BJ (cell line): ENCODE measurements at places on chromosomes 1 and 21.

- no peak for DNase-seq
Measured at GRCh38 chr1:169009666-169010065, 96.8 kb upstream of the ATP1B1 start.

DNA sequence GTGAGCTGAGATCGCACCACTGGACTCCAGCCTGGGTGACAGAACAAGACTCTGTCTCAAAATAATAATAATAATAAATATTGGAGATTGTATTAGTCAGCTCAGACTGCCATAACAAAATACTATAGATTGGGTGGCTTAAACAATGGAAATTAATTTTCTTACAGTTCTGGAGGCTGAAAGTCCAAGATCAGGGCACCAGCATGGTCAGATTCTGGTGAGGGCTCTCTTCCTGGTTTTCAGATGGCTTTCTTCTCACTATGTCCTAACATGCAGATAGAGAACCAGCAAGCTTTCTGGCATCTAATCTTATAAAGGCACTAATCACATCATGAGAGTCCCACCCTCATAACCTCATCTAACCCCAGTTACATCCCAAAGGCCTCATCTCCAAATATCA is 23.2 kb upstream of the DDAH1 start:
- no peak for DNase-seq

DNA sequence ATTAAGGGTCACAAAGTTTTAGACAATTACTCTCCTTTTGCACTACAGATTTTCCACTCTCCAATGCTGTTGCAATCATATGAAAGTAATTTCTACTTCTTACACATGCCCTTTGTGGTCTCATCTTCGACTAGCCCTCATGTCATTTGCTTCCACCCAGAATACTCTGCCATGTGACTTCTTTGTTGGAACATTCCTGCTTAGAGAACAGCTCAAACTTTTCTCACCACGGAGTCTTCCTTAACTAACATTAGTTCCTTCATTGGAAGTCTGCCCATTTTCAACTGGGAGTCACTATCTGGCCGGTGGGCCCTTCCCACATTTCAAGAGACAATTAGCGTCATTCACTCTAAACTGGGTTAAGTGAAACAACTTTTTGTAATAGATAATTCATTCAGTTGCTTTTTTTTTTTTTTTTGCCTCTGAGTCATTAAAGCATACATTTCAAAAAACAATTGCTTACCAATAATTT is 142.6 kb upstream of the PALMD start:
- no peak for DNase-seq

DNA sequence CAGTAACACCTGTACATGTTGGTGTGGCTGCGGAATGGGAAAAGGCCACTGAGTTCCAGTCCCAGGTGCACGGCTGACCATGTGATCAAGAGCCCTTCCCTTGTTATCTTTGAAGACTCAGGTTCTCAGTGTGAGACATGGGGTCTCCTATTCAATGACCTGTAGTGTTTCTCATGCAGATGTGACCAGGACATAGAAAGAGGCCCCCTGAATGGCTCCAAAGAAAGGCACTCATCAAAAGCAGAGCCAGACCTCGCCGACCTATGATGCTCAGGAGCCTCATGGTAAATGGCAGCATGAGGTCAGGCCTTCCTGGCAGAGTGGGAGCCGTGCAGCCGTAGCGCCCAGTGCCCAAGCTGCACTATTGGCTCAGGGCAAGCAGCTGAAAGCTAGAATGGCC is 42.3 kb upstream of the HAO2 start:
- no peak for DNase-seq

- no peak for DNase-seq
Measured at GRCh38 chr1:45854724-45855123, 51.3 kb downstream of the MAST2 start.

- no peak for DNase-seq
Measured at GRCh38 chr1:238107322-238107721, 216.6 kb upstream of the ZP4 start.

GRCh38 chr1:116735246-116735645 is 19.0 kb upstream of the CD2 start:
- DNase-seq: no peak

DNA sequence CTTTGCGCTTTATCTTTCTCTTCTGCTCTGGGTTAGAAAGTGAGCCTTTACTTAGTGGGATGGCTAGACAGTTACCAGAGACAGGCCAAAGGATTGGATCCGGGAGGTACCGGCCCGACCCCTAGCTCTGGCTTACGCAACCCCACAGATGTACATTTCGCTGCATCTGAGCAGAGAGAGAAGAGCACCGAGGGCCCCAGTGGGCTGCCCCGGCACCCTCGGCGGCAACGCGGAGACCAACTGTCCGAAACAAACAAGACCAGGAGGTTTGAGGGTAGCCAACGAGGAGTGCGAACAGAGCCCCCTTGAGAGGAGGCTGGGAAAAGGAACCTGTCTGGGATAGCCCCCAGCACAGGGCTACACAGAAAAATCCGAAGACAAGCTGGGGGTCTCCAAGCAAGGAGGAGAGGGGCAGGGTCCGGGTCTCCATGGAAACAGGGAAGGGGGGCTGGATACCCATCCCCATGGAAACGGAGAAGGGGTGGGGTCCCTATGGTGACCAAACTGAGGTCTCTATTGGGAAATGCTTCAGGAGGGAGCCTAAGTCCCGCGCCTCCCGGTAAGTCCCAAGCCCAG is 373 bp downstream of the MTF1 start:
- no peak for DNase-seq

DNA sequence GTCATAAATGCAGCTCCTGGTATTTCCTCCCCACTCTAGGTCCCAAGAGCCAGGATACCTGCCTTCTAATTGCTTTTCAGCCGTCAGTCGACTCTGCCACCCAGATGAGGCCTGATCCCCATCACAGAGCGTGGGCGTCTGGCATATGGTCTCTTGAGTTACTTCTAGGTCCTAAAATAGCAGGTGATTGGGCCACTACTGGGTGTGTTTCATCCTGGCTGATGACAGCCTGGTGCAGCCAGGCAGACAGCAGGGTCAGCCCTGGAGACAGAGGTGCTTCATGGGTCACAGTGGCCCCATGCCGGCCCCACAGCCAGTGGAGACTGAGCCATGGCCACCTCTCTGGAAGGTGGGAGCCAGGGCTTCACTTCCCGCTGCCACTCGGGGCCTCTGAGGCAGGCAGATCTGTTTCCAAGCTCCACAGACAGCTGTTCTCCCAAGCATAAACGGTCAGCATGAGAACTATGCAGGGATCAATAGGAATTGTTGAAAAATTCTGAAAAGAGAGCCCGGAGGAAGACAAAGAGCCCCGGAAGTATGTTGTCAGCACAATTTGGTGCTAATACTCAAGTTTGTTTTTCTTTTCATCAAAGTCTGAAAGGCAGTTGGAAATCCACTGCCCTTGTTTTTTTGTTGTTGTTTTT is 83.0 kb downstream of the MAN1C1 start:
- DNase-seq: no peak

GRCh38 chr1:193322211-193322610 is 135.8 kb upstream of the B3GALT2 start:
- DNase-seq: peak; percentile 27

DNA sequence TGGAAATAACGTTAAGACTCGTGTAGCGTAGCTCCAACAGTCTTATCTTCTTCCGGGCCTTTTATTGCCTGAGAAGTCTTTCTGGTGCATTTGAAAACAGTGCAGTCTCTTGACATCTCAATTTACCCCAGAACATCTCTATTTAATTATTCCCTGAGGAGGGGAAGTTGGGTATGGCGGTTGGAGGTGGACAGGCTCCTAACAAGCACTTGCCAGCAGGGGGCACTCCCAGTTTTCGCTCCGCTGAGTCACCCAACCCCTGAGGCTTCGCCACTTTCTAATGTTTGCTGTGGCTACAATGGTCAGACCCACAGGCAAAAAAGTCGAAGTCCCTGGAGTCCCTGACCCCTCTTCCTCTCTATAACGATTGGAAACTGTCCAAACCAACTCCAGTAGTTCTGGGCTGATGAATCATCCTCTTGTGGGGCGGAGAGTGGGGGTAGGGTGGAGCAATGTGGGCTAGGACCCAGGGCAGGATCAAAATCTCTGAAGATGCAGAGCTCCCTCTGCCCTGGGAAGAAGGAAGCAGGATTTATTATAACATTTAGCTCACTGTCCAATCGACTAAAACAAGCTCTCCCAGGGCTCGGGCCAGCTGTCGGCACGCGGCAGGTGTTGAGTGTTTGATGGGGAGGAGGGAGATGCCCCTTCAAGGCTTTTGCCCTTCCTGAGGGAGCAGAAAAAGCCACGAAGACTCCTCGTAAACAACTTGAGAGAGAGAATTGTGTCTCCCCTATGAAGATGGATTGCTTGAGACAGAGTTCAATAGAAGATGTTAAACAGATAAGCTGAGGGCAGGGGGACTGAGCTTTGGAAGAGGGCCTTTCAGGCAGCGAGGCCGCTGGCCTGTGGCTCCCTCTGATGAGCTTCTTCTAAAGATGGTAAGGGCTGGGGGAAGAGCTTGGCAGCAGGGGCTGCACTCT is 85.7 kb downstream of the BRINP2 start:
- no peak for DNase-seq

DNA sequence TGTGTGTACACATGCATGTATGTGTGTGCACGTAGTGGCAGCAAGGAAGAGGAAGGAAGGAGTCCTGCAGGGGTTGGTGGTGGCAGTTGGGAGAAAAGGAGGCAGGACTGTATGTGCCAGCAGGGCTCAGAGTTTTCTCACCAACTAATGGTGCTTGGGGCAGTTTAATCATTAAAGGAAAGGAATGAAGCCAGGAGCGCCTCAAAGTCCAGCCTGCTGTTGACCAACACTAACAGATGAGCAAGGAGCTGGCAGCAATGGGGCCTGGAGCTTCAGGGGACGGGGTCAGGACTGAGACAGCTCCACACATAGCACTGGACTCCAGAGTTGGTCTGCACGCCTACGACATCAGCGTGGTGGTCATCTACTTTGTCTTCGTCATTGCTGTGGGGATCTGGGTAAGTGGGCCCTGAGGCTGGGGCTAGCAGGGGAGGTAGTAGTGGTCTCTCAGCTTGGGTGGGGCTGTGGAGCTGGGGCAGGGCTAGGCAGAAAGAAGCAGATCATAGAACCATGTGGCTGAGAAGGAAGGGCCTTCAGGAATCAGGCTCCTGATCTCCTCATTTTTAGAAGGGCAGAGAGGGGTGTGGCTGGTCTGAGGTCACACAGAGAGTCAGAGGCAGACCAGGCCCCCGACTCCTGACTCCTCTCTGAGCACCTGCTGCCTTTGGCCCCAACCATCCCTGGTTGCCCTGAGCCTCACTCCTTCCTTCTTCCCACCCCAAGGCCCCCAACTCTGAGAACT is at the start of gene SLC5A9:
SLC5A9 (plus strand) TSS at position 216 of the 742 bp plus-strand sequence; CDS start at position 237, 21 bp downstream.
- no peak for DNase-seq

GRCh38 chr1:48859456-48859855 is 82.8 kb upstream of the BEND5 start:
- no peak for DNase-seq

GRCh38 chr1:103467100-103467499 is 58.4 kb upstream of the RNPC3 start:
- no peak for DNase-seq

- no peak for DNase-seq
Measured at GRCh38 chr21:45404730-45405270, at the start of gene COL18A1. TSS of gene COL18A1 (plus strand) at chr21:45405165. CDS start at chr21:45405231, 66 bp downstream.

GRCh38 chr1:202956969-202957368 is 1.1 kb downstream of the ADIPOR1 start:
- no peak for DNase-seq

- no peak for DNase-seq
Measured at GRCh38 chr1:66143651-66144050, 351.0 kb downstream of the PDE4B start.

DNA sequence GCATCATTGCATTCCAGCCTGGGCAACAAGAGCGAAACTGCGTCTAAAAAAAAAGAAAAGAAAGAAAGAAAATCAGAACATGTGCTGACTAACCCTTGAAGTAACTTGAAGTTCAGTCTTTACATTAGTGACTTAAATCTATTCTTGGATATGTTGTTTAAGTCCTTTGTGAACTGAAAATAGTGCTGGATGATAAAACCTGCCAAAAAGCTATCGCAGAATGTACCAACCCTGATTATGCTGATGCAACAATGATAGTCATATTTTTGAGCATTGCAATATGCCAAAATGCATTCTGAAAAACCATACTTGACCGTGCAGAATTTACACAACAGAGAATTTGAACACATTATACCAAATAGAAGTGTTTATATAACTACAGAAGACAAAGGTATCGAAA is 30.7 kb downstream of the SHISAL2A start:
- DNase-seq: no peak

GRCh38 chr1:110597966-110598365 is 8.2 kb downstream of the KCNA2 start:
- no peak for DNase-seq

DNA sequence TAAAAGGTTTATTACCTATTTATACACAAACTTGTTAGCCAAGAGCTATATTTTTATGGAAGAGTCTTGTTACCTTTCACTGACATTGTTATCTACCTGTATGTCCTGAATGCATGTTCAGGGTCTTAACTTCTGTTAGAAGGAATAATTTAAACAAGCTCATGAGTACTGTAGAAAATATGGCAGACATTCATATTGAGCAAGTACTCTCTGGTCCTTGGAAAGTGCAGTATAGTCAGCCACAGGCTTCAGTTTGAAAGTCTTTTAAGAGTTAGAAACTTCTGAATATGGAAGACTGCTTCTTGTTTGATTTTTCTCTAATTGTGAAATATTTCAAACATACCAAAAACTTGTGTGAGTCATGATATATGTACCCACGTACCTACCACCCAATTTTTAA is 16.6 kb downstream of the DIP2A start:
- no peak for DNase-seq

- no peak for DNase-seq
Measured at GRCh38 chr1:23588749-23589548, 29.6 kb upstream of the ID3 start.

DNA sequence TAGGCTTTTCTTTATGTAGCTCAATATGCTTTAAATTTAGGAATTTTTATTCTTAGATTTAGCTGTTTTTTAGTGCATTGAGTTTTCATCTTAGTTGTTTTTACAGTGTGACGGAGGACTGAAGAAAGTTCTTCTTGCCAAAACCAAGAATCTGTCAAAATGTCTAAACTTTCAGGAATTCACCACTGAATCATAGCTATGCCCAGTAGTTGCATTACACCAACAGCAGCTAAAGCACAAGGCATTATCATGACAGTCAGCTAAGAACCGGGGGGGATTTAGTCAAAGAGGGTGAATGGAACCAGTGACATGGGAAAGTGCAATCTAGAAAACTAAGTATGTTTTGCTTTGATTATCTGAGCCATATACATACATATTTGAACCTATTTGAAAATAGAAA is 6.5 kb upstream of the C1orf146 start:
- DNase-seq: no peak
